Hepatocyte (in vitro differentiated cells): ENCODE measurements at places on chromosomes 7 and 10.

DNA sequence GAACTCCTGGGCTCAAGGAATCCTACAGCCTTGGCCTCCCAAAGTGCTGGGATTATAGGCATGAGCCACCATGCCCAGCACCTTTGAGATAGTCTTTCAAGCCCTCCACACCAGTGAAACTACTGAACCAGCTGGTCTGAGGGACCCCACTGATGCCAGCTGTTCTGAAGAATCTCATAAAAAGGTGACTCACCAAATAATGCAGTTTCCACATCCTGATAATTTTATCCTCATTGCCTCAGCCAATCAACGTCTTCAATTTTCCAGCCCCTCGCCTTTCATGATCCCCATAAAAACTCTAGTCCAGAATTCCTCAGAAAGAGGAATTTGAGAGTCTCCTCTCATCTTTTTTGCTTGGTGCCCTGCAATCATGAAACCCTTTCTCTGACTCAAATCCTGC lies 1691.6 kb upstream of the LRRTM3 start:
- H3K27ac ChIP-seq, result no peak overlapping the region
- no peaks in the 10 kb centered on the region for H3K36me3 ChIP-seq
- DNase-seq, result no peak
- no peak overlapping the region for H3K4me3 ChIP-seq
- no peaks in the 10 kb centered on the region for H3K27me3 ChIP-seq

GRCh38 chr10:43041422-43042342 lies 35.2 kb upstream of the RET start:
- H3K27ac ChIP-seq, result no peak overlapping the region
- no peaks in the 10 kb centered on the region for H3K27me3 ChIP-seq
- H3K4me3 ChIP-seq, result no peak overlapping the region
- DNase-seq, result no peak
- H3K36me3 ChIP-seq, result no peaks in the 10 kb centered on the region
- H3K4me1 ChIP-seq, result peaks cover 2% of the 10 kb centered on the region

GRCh38 chr7:75945297-75946168 lies 30.6 kb downstream of the POR start:
- peak overlapping the region; percentile 94 for H3K27ac ChIP-seq
- H3K4me1 ChIP-seq, result peaks cover 25% of the 10 kb centered on the region
- no peaks in the 10 kb centered on the region for H3K36me3 ChIP-seq
- H3K27me3 ChIP-seq, result no peaks in the 10 kb centered on the region

DNA sequence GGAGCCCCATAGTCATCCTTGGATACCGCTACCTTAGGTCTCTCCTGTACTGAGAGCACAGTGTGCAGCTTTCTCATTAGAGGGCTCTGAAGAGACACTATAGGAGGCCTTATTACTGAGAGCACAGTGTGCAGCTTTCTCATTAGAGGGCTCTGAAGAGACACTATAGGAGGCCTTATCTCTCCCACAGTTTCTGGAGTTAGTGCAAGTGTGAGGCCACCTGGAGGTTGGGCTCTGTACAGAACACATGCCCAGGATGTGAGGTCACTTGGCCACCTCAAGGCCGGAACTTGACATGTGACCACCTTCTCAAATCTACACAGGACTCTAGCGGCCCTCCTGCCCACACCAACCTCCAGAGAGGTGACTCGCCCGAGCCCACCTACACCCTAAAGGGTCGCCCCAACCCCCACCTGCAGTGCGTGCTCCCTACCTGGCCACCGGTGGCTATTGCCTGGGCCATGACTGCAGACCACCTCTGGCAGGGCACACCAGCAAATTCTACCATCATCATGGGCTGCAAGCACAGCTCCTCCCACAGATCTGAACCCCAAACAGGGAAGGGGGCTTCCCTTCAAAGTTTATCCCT lies 24.6 kb downstream of the FRMPD2 start:
- H3K4me3 ChIP-seq, result no peak overlapping the region
- peaks cover 16% of the 10 kb centered on the region for H3K4me1 ChIP-seq
- no peaks in the 10 kb centered on the region for H3K27me3 ChIP-seq

- DNase-seq, result no peak
- H3K4me1 ChIP-seq, result peaks cover 4% of the 10 kb centered on the region
- H3K27ac ChIP-seq, result no peak overlapping the region
These were observed 28.3 kb upstream of the CYP26C1 start for GRCh38 chr10:93032105-93032808.

- H3K27ac ChIP-seq, result no peak overlapping the region
- no peak overlapping the region for H3K4me3 ChIP-seq
- no peaks in the 10 kb centered on the region for H3K36me3 ChIP-seq
- DNase-seq, result no peak
- no peaks in the 10 kb centered on the region for H3K27me3 ChIP-seq
These were observed 1.5 kb downstream of the CPSF4 start for GRCh38 chr7:99440195-99440594.

- H3K4me3 ChIP-seq, result no peak overlapping the region
- H3K27ac ChIP-seq, result no peak overlapping the region
- no peak for DNase-seq
- no peaks in the 10 kb centered on the region for H3K36me3 ChIP-seq
- no peaks in the 10 kb centered on the region for H3K27me3 ChIP-seq
These were observed 379.8 kb downstream of the BBS9 start for GRCh38 chr7:33509206-33509605.

GRCh38 chr7:93894966-93895640 lies 4.5 kb upstream of the TFPI2 start:
- H3K4me3 ChIP-seq, result no peak overlapping the region
- no peaks in the 10 kb centered on the region for H3K36me3 ChIP-seq
- H3K4me1 ChIP-seq, result peaks cover 14% of the 10 kb centered on the region
- peaks cover 16% of the 10 kb centered on the region for H3K27me3 ChIP-seq
- no peak for DNase-seq
- no peak overlapping the region for H3K27ac ChIP-seq

- no peaks in the 10 kb centered on the region for H3K36me3 ChIP-seq
- peak within 1 kb of the TSS; percentile 29 for H3K4me3 ChIP-seq
- H3K4me1 ChIP-seq, result peaks cover under 1% of the 10 kb centered on the region
- peak; percentile 84 for DNase-seq
- H3K27me3 ChIP-seq, result no peaks in the 10 kb centered on the region
- peak within 1 kb of the TSS; percentile 89 for H3K27ac ChIP-seq
These were observed at the start of gene CPED1 for GRCh38 chr7:120988591-120989256. Gene CPED1 (plus strand): TSS chr7:120988711. CDS start chr7:120989622, 911 bp downstream.

GRCh38 chr7:12670743-12671520 lies 16.5 kb upstream of the ARL4A start:
- no peak for DNase-seq
- no peaks in the 10 kb centered on the region for H3K36me3 ChIP-seq
- H3K27ac ChIP-seq, result peak overlapping the region; percentile 28

DNA sequence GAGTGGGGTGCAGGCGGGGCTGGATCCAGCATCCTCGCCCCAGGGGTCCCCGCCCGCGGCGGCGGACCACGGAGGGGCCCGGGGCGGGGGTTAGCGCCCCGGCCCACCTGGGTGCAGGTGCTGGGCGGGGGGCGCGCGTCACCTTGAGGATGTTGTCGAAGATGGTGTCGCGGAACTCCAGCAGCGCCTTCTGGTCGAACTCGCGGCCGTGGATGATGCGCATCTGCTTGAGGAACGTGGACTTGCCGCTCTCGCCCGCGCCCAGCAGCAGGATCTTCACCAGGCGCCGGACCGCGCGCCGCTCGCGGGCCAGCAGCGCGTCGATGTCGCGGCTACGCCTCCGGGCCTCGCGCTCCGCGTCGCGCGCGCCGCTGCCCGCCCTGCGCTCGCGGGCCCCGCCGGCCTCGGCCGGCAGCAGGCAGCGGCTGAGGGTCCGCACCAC lies 376 bp downstream of the GNA12 start:
- DNase-seq, result peak; percentile 64
- H3K4me1 ChIP-seq, result peaks cover 15% of the 10 kb centered on the region
- no peak overlapping the region for H3K27ac ChIP-seq
- no peaks in the 10 kb centered on the region for H3K27me3 ChIP-seq
- H3K4me3 ChIP-seq, result peak overlapping the region; percentile 78

DNA sequence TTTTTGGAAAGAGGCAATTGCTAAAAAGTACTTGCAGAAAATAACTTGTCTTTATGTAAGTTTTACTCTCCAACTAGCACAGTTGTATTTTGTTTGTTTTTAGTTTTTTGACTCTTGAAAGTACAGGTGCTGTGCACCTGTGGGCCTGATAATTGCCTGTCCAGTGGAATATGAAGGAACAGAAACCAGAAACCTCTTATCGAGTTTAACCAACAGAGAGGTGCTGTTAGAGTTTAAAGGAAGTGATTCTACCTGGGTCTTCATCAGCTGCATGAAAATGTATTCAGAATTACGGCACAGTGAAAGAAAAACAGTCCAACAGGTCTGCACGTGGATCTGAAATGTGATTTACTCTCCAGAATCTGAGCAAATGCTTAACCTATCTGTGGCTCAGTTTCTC lies 326.6 kb upstream of the POM121L12 start:
- H3K27ac ChIP-seq, result no peak overlapping the region
- H3K36me3 ChIP-seq, result no peaks in the 10 kb centered on the region
- H3K4me1 ChIP-seq, result no peaks in the 10 kb centered on the region
- no peaks in the 10 kb centered on the region for H3K27me3 ChIP-seq
- DNase-seq, result no peak

- no peaks in the 10 kb centered on the region for H3K4me1 ChIP-seq
- no peak overlapping the region for H3K4me3 ChIP-seq
- no peaks in the 10 kb centered on the region for H3K36me3 ChIP-seq
- H3K27ac ChIP-seq, result peak overlapping the region; percentile 49
- H3K27me3 ChIP-seq, result peaks cover 13% of the 10 kb centered on the region
- DNase-seq, result no peak
These were observed 24.8 kb downstream of the DUSP5 start for GRCh38 chr10:110522365-110522988.

GRCh38 chr10:89069589-89069988 lies 79.0 kb downstream of the FAS start:
- H3K4me1 ChIP-seq, result no peaks in the 10 kb centered on the region
- peaks cover 8% of the 10 kb centered on the region for H3K27me3 ChIP-seq
- no peaks in the 10 kb centered on the region for H3K36me3 ChIP-seq
- H3K27ac ChIP-seq, result no peak overlapping the region
- DNase-seq, result no peak
- H3K4me3 ChIP-seq, result no peak overlapping the region

GRCh38 chr10:98382691-98383101 lies 32.3 kb downstream of the PYROXD2 start:
- H3K36me3 ChIP-seq, result no peaks in the 10 kb centered on the region
- no peak for DNase-seq
- no peaks in the 10 kb centered on the region for H3K4me1 ChIP-seq
- H3K4me3 ChIP-seq, result no peak overlapping the region

GRCh38 chr10:111127081-111127848 lies 50.4 kb downstream of the ADRA2A start:
- H3K36me3 ChIP-seq, result no peaks in the 10 kb centered on the region
- DNase-seq, result no peak
- no peak overlapping the region for H3K27ac ChIP-seq
- H3K4me3 ChIP-seq, result no peak overlapping the region
- peaks cover 25% of the 10 kb centered on the region for H3K27me3 ChIP-seq

DNA sequence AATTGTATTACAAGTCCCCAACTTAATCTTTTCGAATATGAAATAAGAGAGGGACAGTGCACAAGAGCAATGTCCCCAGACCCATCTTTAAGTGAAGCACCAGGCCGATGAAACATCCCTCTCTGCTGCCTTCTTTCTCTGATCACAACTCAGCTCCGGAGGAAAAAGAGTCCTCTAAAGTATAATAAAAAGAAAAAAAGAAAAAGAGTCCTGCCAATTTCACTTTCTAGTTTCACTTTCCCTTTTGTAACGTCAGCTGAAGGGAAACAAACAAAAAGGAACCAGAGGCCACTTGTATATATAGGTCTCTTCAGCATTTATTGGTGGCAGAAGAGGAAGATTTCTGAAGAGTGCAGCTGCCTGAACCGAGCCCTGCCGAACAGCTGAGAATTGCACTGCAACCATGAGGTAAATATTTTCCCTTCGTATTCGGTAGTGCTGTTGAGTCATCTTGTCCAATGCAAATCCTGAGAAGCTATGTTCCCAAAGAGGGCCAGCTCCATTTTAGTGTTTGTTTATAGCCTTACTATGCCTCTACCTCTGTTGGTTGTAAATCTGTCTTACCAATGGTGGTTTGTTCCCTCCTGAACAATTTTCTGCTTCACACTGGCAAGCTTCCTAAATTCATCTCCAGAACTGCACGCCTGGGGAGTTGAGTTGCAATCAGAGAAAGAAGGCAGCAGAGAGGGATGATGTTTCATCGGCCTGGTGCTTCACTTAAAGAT lies at the start of gene IFIT2:
Gene IFIT2 (plus strand): TSS at position 326 of the 725 bp plus-strand sequence. CDS start 78 bp downstream, at position 404.
- H3K27ac ChIP-seq, result peak within 1 kb of the TSS; percentile 81
- H3K4me3 ChIP-seq, result peak within 1 kb of the TSS; percentile 1
- no peaks in the 10 kb centered on the region for H3K36me3 ChIP-seq
- peak; percentile 59 for DNase-seq

DNA sequence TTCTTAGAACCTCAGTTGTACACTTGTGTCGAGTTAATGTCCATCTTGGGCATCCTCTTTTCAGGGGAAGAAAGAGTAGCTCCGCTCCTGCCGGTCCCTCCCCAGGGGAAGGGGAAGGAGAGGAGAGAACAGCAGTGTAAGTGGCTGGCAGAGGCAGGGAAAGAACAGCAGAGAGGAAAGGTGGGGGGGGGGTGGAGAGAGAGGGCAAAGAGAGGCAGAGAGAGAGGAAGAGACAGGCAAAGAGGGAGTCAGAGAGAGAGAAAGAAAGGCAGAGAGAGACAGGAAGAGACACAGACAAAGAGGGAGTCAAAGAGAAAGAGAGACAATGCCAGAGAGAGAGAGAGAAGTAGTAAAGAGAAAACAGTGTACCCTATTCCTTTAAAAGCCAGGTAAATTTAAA lies 53.9 kb downstream of the MRPS24 start:
- peaks cover 6% of the 10 kb centered on the region for H3K27me3 ChIP-seq
- no peaks in the 10 kb centered on the region for H3K36me3 ChIP-seq
- no peak overlapping the region for H3K27ac ChIP-seq
- no peak for DNase-seq

DNA sequence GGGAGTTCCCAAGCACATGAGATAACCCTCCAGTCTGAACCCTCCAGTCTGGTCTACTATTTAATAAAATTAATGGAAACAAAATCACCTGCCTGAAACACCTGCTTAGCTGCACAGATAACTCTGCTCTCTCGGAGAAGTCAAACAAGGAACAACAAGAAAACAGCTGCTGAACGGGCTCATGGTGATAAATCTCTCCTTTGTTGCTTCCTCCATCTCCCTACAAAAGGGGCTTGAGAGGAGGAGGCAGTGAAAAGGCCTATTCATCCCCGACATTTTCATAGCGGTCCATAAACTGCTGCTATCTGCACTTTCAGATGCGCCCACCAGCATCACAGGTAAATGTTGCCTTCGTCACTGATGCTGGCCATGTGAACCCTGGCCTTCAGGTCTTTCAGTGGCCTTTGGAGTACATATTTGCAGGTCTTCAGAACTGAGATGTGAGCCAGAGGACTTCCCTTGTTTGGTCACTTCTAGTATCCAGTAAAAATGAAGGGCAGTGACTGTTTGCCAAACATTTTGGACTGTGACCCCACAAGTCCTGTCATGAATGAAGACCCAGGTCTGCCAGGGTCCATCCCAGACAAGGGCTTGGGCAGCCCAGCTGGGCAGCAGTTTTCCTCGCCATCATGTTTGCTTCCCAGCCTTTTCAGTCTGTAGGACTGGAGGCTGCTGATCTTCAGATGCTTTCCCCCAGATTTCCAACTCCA lies 15.9 kb downstream of the FKBP6 start:
- no peak overlapping the region for H3K27ac ChIP-seq
- no peak overlapping the region for H3K4me3 ChIP-seq
- no peaks in the 10 kb centered on the region for H3K27me3 ChIP-seq
- H3K4me1 ChIP-seq, result peaks cover 11% of the 10 kb centered on the region

GRCh38 chr10:13351340-13351915 lies 3.3 kb upstream of the SEPHS1 start:
- H3K4me3 ChIP-seq, result no peak overlapping the region
- peaks cover 4% of the 10 kb centered on the region for H3K4me1 ChIP-seq

GRCh38 chr10:19426034-19426433 lies 377.4 kb downstream of the MALRD1 start:
- H3K27me3 ChIP-seq, result no peaks in the 10 kb centered on the region
- no peak overlapping the region for H3K27ac ChIP-seq
- no peaks in the 10 kb centered on the region for H3K4me1 ChIP-seq
